ENCODE measurements at places on chromosomes 2 and 18.

- DNase-seq, result no peak
These were observed 91.1 kb upstream of the NXPH2 start for GRCh38 chr2:138871312-138871711.

- DNase-seq, result no peak
These were observed 38.2 kb upstream of the DPP4 start for GRCh38 chr2:162111958-162112850.

DNA sequence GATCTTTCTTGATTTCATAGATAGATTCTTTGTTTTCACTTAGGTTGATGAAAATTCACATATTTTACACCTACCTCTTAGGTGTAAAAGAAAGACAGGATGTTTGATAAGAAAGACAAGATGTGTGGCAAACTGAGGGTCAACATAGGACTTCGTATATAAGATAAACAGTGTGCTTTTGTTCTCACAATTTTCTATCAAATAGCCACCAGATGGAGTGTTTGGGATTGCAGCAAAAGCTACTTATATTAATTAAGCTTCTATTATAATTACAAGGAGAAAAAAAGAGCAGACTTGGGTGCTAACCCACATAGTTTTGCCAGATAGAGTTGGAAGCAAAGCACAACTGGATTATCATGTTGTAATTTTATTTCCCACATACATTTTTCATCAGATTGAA, 232.9 kb downstream of the CDH7 start:
- DNase-seq, result no peak

- DNase-seq, result no peak
These were observed 60.3 kb downstream of the ADD2 start for GRCh38 chr2:70707706-70708105.

GRCh38 chr18:48540251-48541025, 1.6 kb downstream of the CTIF start:
- DNase-seq, result peak; percentile 39

DNA sequence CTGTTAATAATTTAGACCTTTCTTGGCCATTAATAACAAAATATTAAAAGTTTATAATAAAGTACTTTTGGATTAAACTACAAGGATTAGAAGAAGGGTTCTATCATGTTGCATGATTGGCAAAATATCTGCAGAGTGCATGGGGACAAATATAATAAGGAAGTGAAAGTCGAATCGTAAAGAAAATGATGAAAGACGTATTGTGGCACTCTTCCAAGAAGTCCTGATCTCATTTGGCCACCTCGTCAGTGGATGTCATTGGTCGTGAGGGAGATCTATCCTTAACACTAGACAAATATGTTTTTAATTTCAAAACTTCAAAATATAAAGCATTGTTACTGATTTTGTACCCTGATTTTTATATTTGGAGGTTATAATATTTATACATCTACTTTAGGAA, 197.7 kb upstream of the STON1 start:
- no peak for DNase-seq

DNA sequence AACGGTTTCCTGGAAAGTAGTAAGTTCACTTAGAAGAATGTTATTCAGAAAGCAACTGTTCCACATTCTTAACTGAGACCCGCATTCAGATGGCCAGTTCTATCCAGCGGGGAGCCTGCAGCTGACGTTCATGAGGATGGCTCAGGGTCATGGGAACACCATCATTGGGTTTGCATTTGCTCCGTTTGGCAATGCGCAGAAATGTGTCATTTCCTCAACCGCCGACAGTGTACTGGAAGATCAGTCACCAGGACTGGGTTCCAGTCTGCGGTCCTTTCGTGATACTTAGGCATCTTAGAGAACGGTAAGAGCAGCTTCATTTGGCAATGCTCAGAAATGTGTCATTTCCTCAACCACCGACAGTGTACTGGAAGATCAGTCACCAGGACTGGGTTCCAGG, 104.0 kb downstream of the DNER start:
- no peak for DNase-seq

DNA sequence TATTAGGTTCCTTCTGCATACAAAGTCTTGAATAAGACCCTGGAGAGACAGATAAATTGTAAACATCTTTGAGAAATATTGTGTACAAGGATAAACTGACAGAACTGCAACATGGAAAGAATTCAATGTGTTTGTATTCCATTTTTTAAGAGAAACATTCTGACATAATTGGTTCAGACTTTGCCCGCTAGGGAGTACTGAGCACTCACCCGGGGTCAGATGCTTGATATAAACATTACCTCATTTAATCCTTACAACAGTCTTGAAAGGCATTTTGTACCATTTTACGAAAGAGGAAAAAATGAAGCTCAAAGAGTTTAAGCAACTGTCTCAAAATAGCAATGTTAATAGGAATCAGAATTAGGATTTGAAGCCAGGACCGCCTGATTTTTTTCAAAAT, 416.7 kb upstream of the CRIM1 start:
- DNase-seq, result no peak

- no peak for DNase-seq
These were observed 218.9 kb upstream of the COPS8 start for GRCh38 chr2:236866542-236867340.

DNA sequence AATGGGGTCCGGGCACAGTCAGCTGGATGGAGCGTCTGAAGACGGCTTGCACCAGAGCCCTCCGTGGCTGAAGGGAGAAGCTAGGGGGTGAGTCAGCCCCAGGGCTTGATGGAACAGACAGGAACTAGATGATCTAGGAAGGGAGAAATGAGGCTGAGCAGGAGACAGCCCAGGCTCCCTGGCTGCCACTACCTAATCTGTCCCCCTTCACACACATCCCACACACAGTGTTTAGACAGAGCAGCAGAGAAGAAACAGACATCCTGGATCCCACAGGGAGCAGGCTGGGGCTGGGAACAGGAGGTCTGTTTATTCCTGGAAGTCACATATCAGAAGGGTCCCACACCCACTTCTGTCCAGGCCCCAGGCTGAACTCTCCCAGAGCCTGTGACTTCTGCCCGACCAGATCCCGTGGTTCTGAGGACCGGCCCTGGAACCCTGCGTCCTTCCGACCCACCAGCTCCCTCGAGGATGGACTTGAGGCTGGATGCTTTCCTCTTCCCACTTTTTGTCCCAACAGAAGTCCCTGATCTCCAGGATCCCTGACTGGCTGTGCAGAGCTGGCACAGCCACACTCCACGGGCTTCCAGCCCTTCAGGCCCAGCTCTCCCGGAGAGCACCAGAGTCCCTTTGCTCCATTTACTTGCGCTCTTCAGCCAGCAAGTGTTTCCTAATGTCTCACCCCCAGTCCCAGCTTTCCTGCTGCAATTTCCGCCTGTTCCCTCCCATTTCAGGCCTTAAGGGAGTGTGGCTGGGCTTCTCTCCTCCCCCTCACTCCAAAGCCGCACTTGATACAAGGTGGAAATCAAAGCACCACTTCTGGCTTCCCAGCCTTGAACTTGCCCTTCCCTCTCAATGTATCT, 1.5 kb upstream of the GPBAR1 start:
- DNase-seq, result no peak

- DNase-seq, result no peak
These were observed 16.1 kb downstream of the KCNS3 start for GRCh38 chr2:17894556-17894955.

DNA sequence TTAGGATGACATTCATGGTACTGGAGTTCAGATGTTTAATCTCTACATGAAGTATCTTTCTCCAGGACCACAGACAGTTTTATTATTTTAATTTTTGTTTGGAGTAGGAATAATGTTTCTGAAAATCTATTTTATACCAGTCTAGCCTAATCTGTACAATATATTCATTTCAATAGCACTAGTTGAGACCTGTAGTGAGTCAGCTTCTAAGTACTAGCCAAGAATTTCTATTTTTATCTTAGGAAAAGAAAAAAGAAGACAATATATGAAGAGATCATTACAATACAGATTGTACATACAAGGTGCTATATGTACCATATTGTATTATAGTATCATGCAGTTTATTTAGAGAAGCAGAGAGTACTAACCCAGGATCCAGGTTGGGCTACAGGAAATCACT, 826.9 kb upstream of the PIK3C3 start:
- DNase-seq, result no peak

DNA sequence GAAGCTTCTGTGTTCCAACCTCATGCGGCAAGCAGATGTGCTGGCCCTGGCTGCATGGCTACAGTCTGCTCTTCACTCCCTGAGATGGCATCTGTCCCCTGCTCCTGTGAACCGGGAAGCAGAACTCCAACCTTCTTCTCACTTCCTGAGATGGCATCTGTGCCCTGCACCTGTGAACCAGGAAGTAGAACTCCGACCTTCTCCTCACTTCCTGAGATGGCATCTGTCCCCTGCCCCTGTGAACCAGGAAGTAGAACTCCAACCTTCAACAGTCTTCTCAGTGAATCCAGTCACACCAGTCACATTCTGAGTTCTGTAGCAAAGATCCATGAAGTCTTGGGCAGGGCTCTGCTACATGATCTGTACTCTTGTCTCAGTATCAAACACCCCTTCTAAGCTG, 887.2 kb upstream of the KLHL29 start:
- DNase-seq, result no peak

DNA sequence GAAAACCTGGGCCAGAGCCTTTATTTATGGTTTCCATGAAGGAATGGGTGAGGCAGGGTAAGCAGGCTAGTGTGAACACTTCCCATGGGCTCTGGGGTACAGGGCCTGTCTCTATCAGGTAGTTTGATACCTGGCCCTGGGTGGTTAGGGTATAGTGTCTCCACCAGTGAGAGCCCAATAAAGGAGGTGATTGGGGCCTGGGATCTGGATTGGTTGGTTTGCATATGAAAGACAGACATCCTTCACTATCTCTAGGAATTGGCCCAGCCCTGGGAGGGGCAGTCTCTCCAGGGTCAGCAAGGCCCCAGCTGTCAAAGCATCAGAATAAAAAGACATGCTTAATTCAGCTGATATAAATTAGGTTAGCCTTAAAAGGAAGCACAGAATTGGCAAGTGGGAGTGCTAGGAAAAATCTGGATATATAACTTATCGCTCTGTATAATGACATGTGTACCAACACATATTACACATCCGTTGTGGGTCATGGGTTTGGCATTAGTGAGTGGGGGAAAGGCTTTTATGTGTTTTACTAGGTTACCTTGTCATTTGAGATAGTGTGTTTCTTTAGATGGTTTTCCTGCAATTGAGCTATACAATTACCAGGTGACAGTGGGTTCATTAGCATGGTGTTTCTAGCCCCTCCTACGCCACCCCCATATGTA, 18.5 kb upstream of the TMEM178A start:
- DNase-seq, result no peak

DNA sequence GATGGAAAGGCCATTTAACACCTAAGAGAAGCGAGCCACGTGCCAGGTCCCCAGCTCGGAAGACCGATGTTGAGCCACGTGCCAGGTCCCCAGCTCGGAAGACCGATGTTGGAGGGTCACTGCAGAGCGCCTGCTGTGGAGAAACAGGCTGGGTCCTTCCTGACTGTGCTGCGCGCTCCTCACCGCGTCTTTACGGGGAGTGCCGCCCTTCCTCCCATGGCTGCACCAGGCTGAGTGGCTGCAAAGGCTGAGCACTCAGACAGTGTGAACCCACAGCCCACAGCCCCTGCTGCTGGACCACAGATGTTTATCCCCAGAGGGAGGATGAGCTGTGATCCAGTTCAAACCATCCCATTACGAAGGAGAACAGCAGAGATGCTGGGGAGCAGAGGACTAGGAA, 55.7 kb downstream of the RTP5 start:
- no peak for DNase-seq

DNA sequence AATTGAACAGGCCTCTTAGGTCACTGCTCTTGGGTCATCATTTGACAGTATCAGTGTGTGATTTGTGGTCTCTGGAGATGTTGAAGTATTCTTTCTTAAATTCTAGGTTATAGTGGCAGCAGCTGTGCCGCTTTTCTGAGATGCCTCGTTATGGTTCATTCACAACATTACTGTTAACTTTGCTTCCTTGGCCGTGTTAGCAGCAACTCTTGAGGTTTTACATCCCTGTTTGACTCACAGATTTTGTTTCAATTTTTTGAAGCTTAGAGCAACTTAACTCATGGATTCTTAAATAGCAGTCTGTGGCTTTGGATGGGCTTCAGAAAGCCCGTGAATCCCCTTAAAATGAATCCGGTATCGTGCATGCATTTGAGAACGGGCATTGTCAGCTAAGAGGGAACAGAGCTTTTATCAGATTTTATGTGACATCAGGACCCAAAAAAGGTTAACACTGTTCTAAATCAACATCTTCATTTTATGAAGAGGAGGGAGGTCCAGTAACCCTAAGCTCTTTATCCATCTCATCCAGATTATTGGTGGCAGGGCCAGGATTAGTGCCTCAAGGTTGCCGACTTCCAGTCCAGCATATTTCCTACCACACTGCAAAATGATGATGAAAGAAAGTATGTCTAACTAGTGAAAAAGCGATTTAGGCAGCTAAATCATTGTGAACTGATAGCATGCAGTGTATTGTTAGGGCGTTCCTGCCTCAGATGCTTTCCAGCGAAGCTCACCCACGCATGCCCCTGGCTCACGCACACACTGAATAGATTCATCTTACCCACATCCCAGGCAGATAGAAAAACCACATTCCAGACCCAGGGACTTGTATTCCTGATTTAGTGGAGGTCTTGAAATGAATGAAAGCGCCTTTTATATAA, 5.1 kb downstream of the TRIB2 start:
- DNase-seq, result no peak

GRCh38 chr2:58206785-58207184, 34.3 kb downstream of the FANCL start:
- no peak for DNase-seq

DNA sequence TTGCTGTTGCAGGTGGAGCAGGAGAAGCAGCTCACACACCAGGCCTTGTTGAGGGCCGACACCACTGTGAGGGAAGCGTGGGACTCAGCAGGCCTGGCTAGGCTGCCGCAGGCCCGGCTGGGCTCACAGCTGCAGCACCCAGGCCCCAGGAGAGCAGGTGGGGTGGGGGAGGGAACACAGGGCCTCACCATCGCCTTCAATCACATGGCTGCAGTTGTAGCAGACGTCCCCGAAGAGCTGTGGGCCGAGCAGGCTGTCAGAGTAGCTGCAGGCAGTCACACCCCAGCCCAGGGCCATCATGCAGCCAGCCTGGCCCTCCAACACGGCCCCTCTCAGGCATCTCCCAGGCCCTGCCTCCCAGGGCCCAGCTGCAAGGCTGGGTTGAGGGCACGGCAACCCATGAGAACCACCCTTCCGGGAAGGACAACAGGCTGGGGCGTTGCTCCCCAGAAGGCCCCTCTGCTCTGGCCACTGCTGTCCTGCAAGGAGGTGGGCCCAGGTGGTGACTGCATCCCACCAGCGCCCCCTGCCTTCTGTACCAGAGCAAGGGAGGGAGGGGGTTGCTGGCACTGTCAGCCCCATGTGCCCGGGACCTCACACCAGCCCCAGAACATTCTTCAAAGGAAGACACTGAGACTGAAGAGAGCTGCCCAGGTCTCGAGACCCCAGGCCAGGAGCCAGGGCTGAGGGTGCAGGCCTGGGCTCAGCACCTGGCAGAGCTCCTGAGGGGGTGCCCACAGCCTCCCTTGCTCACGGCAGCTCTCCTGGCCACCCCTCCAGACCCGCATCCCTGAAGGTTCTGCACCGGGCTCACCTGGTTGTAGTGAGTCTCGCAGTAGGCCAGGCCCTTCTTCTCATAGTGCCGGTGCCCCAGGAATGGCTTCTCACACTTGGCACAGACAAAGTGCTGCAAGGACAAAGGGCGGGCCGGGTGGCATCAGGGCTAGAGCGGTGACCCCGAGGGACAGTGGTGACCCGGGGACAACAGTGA, 5.6 kb upstream of the GPR17 start:
- no peak for DNase-seq

GRCh38 chr2:64243081-64244036, 99.1 kb upstream of the PELI1 start:
- DNase-seq, result no peak
